Activated CD4-positive, alpha-beta T cell treated with anti-CD3 and anti-CD28 coated beads, Interleukin-2, amount 50 U/mL, for 4 hours (primary cell): ENCODE measurements at places on chromosomes 1 and 21.

DNA sequence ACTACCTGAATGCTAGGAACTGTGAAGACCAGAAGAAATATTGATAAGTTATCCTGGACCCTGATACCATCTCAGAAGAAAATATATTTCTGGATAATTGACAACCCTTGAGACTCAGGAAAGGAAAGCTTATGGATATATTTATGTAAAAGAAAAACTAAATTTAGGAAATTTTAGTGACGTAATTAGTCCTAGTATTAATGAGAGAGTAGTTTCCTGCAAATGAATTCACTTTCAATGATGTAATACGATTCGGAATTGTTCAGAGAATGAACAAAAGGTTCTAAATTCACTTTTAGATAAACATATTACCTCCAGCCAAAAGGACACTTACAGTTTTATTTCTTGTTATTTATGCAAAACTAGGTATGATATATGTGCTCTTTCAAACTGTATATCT lies 1120.1 kb upstream of the NCAM2 start:
- DNase-seq, result no peak

DNA sequence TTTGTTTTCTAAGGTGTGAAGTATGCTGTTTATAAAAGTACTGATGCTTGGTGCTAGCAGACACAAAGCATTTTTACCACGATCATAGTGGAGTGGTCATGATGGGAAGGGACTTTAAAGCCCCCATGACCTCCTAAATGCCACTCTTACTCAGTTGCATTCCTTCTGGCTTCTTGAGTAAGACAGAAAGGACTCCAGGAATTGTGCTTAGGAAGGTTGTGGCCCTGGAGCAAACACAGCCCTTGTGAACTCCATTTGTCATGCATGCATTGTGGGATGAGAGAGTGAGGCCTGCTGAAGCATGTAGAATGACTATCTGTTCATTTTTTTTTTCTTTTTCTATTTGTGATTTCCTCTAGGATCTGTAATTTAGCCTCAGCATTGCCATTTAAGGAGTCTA lies 34.2 kb downstream of the AK5 start:
- no peak for DNase-seq

GRCh38 chr1:38929476-38929875 lies 12.2 kb downstream of the RHBDL2 start:
- DNase-seq, result no peak

DNA sequence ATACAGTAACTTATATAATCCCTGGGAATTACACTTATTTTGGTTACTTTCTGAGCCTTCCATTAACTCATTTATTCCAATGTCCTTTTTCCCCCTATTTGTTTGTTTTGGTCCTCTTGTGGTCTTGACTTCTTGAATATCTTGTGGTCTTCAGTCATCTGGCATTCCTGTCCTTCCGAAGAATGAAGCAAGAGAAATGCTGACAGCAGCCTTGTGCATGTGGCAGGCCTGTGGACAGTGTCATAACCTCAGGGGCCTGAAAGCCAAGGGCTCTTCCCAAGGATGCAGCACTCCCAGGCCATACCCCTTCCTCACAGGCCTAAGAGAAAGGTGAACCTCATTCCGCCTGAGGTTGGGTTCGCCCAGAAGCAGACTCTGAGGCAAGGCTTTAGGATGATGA lies 470.2 kb downstream of the DISC1 start:
- DNase-seq, result no peak

DNA sequence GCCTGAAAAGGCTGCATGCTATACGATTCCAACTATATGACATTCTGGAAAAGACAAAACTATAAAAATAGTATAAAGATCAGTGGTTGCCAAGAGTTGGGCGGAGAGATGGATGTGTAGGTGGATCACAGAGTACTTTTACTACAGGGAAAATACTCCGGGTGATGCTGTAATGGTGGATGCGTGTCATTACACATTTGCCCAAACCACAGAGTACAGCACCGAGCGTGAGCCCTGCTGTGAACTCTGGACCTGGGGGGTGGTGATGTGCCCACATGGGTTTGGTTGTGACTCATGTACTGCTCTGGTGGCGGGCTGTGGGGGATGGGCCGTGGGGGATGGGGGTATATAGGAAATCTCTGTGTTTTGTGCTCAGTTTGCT lies 162.7 kb upstream of the COL6A1 start:
- DNase-seq, result peak; percentile 76

DNA sequence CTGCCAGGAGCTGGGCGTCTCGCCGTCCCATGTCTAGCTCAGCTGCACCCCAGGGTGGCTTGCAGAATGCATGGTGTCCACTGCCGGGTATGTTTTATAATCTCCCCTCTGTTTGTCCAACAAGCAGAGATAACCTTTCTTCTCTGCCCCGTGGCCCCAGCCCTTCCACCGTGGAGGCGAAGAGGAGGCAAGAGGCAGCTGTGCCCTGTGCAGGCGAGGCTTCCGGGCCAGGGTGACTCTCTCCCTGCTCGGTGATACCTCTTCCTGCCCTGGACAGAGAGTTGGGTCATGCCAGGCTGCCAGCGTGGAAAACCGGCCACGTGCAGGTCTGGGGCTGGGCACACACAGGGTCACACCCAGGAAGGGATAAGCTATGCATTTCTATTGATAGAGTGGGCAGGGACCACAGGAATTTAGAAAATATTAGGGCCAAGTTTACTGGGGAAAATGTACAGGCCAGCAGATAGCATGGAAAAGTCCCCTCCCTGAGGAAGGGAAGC lies at the start of gene TFF2:
TSS of gene TFF2 (minus strand) at position 68 of the 500 bp plus-strand sequence. CDS start at position 31, 37 bp downstream.
- DNase-seq, result no peak

DNA sequence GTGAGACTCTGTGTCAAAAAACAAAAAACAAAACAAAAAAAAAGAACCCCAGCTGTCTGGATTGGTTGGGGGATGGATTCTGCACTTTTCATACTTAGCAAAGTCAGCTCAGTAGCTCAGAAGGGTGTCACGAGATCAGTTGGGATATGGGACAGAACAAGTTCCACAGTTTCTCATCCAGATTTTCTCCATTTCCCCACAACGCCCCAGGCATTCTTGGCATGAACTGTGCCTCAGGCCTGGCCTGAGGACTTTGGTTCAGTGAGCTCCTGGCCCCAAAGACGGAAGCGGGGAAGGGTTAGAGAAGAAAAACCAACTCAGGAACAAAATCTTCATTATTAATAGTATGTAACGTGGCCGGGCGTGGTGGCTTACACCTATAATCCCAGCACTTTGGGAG lies 1.9 kb downstream of the AKR7A2 start:
- DNase-seq, result no peak

- DNase-seq, result no peak
These were observed 25.1 kb downstream of the C1orf116 start for GRCh38 chr1:207007352-207008033.

DNA sequence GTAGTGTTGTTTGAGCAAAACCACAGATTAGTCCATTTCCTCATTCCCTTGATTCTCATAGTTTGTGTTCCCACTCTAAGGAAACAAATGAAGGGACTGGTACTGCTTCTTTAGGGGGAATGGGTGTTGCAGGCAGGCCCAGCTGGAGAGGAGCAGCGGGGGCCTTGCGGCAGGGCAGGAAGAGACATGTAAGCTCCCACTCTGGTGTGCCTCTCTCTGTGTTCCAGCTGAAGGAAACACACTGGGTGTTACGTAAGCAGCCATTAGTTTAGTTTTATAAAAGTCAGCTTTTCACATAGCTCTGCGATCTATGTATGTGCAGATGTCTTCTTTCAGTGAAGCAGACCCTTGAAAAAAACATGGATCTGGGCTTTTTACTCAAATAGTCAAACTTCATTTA lies 99.5 kb downstream of the CACHD1 start:
- no peak for DNase-seq

DNA sequence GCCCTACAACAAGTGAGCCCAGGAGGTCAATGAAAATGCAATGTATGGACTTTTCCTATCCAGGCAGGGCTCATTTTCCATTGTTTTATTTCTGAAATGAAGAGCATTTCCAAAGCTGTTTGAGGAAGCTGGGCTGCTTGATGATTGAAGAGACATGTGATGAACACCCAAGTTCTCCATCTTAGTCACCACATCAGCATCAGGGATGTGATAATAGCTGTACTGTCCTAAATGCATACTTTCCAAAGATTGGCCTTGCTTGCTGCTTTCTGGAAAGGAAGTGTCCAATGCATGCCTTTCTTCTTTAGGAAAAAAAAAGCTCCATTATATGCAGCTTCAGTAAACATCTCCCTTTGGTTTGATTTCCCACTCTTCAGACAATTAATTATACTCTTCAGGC lies 425.9 kb upstream of the RUNX1 start:
- no peak for DNase-seq

GRCh38 chr1:192592517-192592916 lies 16.9 kb downstream of the RGS1 start:
- no peak for DNase-seq

DNA sequence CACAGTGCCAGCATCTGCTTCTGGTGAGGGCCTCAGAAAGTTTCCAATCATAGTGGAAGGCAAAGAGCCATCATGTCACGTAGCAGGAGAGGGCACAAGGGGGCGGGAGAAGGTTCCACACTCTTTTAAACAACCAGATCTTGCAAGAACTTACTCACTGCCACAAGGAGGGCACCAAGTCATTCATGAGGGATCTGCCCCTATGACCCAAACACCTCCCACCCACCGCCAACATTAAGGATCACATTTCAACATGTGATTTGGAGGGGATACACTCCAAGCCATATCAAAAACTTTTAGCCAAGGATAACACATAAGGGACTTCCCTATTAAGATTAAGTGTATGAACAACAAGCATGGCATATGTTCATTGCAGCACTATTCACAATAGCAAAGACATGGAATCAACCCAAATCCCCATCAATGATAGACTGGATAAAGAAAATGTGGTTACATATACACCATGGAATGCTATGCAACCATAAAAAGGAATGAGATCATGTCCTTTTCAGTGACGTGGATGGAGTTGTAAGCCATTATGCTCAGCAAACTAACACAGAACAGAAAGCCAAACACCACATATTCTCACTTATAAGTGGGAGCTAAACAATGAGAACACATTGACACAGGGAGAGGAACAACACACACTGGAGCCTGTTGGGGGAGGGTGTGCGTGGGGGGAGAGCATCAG lies 19.9 kb upstream of the SLC35F3 start:
- no peak for DNase-seq

- no peak for DNase-seq
These were observed 104.2 kb upstream of the CASZ1 start for GRCh38 chr1:10900691-10901090.

DNA sequence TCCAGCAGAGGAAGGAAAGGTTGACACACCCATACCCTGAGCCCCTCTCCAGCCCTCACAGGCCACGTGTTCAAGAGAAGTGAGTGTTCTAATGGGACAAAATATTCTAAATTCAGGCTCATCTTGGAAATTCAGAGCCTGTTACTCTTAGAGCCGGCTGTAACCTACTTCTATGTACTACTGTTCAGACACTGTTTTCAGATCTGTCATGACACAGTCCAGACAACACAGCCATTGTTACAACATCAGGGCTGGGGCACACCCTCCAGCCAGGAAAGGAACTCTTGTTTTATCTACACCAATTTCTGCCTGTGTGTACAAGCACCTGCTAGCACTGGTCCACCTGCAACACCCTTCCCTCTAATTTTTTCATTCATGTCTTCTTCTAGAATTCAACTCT lies 145.4 kb upstream of the C8B start:
- no peak for DNase-seq

DNA sequence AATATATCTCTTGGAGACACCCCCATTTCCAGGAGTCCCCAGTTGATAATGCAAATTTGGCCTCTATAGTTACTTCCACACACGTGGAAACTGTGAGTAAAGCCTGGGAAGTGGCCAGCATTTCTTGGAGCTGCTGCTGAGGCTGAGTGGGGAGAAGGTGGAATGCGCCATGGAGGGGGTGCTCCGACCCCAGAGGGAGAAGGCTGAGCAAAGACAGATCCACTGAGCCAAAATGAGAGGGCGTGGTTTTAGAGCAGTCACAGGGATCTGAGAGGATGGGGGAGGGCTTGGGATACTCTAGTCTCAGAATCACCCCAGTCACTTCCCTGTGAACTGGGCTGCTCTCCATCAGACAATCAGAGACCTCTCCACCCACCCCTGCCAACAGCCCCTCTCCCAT lies 38.7 kb downstream of the TRIM62 start:
- DNase-seq, result no peak

DNA sequence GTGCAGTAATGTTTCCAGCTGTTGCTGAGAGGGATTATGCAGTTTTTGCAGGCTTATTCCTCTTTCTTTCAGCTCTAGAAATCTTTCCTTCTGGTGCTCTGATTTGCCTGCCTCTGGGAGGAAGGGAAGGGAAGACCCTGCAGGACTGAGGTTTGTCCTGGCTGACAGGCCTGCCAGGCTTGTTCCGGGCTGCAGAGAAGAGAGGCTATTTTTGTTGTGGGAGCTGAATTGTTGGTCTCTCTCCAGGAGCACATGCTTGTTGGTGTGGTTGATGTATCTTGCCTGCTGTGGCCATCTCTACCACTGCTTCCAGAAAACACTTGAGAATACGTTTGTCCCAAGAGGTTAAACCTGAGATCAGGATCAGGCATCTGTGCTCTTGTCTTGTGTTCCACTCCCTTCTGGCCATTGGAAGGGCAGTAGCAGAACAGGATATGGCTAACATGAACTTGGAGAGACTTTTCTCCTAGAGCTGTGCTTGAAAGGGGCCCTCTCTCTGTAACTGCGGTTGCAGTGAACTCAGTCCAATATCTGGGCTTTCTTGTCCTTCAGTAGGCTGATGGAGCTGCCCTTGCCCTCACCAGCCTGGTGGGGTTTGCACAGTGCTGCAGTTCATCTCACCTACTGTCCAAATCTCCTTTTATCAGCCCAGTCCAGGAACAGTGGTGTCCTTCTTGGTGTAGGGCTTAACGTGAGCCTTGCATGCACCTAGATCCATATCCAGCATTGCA lies 21.5 kb upstream of the SLC25A34 start:
- no peak for DNase-seq

DNA sequence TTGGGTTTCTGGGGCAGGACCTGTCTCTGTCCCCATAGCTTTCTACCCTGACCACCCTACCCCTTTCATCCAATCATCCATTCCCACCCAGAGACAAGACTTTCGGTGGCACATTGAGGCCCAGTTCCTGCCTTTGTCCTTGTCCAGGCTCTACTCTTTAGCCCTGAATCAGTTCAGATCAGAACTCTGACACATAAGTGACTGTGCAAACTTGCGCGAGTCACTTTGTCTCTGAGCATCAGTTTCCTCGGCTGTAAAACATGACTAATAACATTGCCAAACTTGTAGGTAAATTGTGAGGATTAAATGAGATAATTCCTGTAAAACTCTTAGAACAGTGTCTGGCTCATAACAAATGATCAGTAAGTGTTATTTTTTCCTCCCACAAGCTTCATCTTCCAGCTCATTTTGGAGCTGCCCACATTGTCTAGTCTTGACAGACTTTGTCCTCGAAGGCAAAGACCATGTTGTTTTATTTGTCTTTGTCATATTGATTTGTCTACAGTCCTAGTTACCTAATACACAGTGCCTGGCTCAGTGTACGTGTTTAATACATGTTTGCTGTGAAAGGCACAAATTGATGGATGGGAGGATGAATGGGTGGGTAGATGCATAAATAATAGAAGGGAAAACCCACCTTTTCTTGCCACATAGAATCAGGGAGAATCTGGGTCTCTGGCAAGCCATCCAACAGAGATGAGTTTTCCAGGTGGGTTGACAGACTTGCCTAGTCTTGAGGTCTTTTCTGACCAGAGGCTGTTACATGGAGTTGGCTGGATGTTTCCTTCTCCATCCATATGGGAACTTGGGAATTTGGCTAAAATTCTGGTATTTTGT lies 262.9 kb downstream of the OMA1 start:
- no peak for DNase-seq
